Stimulated activated CD8-positive, alpha-beta memory T cell treated with anti-CD3 and anti-CD28 coated beads, Interleukin-15, amount 100 ng/mL, for 4 hours (primary cell): ENCODE measurements at places on chromosomes 11 and 22.

DNA sequence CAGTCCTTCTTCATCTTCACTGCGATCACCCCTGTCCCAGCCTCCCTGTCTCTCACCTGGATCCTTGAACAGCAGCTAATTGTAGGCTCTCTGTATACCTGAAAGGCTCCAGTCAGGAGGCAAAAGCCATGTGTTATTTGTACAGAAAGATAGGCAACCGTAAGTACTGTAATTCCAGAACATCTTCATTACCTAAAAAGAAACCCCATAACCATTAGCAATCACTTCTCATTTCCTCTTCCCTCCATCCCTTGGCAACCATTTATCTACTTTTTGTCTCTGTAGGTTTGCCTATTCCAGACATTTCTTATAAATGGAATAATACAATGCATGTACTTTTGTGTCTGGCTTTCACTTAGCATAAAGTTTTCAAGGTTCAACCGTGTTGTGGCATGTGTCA lies 17.8 kb downstream of the NAGA start:
- DNase-seq, result no peak

DNA sequence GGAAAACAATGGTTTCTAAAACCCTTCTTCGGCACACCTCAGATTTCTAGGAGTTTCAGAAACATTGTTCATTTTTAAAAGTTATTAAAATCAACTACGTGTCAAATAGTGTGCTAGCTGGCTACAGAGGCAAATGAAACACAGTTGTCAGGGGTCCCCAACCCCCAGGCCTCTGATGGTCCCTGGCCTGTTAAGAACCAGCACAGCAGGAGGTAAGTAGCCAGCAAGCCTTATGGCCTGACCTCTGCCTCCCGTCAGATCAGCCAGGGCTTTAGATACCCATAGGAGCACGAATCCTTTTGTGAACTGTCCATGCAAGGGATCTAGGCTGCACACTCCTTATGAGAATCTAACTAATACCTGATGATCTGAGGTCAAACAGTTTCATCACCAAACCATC lies 648.2 kb downstream of the FAM181B start:
- no peak for DNase-seq

DNA sequence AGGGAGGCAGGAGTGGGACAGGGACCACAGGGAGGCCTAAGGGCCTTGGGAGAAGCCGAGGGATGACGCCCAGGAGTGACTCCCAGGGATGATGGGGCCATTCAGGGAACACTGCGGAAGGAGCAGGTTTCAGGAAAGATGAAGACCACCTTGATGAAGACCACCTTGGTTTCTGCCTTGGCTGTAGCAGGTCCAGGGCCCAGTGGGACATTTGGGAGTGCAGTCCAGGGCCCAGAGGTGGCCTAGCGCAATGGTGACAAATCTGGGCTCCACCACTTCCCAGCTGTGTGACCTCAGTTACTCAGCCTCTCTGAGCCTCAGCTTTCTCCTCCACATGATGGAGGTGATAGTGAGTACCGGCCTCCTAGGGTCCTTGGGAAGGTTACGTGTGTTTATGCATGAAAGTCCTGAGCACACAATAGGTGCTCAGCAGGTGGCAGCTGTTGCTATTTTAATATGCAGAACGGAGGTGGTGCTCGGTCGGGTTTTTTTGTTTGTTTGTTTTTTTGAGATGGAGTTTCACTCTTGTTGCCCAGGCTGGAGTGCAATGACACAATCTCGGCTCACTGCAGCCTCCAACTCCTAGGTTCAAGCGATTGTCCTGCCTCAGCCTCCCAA lies 770 bp downstream of the TSGA10IP start:
- DNase-seq, result no peak

DNA sequence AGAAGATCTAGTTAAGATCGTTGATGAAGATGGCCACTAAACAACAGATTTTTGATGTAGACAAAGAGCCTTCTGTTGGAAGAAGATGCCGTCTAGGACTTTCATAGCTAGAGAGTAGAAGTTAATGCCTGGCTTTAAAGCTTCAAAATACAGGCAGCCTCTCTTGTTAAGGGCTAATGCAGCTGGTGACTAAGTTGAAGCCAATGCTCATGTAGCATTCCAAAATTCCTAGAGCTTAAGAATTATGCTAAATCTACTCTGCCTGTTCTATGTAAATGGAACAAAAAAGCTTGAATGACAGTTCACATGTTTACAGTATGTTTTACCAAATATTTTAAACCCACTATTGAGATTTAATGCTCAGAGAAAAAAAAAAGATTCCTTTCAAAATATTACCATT lies 492.6 kb downstream of the CNTN5 start:
- no peak for DNase-seq

GRCh38 chr22:26974914-26975803 lies 317.8 kb downstream of the MIAT start:
- DNase-seq, result no peak

DNA sequence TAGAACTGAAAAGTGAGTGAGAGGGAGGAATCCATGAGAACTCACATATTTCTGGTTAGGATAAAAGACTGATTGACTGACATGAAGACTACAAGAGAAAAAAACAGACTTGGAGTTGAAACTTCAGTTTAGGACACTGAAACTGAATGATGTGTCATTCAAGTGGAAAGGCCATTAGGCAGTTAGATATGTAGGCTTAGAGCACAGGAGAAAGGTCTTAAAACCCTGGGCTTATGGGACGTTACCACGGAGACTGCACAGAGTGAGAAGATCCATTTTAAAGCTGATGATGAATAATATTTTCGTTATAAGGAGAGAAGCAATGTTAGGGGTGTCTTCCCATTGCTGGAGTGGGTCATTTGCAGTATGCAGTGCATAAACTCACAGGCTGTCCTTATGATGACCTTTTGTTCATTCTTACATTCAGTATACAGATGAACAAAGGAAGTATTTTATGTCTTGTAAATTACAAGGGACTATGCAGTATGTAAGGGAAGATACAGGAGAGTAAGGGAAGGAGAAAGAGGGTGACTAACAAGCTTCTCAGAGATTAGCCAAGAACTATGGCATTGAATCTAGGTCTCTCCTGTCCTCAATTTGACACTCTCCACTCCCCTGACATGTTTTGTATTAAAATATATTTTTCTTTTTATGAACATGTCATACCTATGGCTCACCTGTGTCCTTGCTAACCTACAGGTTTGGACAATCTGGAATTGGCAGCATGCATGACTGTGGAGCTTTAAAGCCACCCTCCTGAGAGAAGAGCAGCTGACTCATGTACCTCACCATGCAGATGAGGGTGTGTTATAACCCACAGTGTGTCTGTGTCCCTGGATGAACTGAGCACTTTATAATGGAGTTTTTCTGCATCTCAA lies 63.7 kb downstream of the MAML2 start:
- DNase-seq, result no peak

DNA sequence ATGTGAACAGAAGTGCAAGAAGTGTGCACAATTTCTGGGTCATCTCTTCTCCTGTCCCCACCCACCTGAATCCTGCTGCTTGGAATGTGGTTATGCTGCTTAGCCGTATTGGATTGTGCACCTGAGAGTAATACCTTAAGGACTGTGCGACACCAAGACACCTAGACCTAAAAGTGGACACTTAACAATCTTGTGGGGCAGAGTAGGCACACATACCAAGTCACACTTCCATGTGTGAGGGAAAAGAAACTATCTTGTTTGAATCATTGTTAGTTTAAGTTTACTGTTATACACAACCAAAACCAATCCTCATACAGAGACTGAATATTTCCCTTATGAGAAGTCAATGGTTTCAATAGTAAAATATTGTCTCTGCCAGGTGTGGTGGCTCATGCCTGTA lies 93.7 kb downstream of the CCDC83 start:
- DNase-seq, result no peak

DNA sequence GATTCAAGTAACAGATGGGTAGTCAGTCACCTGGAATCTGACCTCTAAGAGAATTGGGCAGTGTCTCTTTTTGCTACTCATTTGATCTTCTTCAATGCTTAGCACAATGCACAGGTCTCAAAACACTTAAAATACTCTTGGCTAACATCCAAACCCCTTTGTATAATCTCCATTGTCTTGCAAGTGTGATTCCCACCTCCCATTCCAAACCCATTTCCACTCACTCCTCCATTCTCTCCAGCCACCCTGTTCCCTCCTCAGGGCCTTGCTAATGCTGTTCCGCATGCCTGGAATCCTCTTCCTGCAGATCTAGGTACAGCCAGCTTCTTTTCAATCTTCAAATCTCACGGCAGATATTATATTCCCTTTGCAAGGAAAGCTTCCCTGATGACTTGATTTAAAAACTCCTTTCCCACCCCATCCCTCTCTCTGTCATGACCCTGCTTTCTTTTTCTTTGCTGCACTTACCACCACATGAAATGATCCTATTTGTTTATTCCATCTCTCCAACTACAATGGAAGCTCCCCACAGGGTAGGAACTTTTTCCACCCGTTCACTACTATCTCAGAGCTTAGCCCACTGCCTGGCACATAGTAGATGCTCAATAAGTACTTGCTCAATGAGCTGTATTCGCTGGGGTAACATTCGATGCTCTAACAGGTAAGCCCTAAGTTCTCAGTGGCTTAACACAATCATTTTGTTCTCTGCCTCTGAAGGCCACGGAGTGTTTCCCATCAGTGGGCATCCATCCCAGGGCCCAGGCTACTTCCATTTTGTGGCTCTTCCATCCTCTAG lies 121.7 kb downstream of the MN1 start:
- no peak for DNase-seq

GRCh38 chr11:74023276-74023675 lies 14.4 kb upstream of the UCP3 start:
- DNase-seq, result no peak

GRCh38 chr22:47027766-47028165 lies 265.3 kb downstream of the TBC1D22A start:
- DNase-seq, result no peak

GRCh38 chr11:45933846-45934579 lies 11.6 kb downstream of the LARGE2 start:
- DNase-seq, result no peak

- no peak for DNase-seq
Observed at GRCh38 chr11:12556155-12556554, 118.1 kb upstream of the TEAD1 start.

- DNase-seq, result no peak
Observed at GRCh38 chr11:77198440-77198849, 70.4 kb downstream of the MYO7A start.

DNA sequence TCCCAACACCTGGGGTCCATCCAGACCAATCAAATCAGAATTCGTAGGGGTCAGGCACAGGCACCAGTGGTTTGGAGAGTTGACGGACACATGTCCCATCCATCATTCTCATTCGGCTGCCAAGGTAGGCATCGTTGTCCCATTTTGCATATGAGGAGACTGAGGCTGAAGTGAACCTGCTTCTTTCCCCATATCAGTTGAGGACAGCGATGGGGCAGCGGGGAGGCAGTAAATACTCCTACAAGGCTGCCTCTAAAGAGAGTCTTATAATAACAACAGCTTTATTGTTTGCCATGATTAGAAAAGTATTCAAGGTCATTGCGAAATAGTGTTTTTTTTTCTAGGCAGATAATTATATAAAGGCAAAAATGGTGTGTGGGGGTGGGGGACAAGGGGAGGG lies 1.6 kb upstream of the BEST1 start:
- DNase-seq, result no peak

GRCh38 chr11:11022125-11022730 lies 164.4 kb upstream of the ZBED5 start:
- no peak for DNase-seq

- DNase-seq, result no peak
Observed at GRCh38 chr11:125091247-125091876, 20.1 kb downstream of the TMEM218 start.

GRCh38 chr11:83970061-83970671 lies 684.0 kb upstream of the CCDC90B start:
- no peak for DNase-seq

DNA sequence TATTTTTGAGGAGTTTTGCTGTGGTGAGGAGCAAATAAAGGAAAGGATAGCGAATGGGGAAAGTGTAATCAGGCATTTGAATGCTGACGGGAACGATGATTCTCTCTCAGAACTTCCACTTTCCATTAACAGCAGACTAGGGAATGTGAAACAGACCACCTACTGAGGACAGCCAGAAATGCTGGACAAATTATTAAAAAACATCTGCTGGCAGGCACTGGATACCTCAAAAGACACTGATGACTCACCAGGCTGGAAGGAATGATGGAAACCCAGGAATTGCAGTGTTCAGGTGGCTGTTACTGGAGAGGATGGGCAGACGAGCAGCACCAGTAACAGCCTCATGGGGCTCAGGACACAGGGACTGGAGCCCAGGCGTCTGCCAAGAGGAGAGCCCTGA lies 33.4 kb downstream of the PLA2G6 start:
- no peak for DNase-seq

- no peak for DNase-seq
Observed at GRCh38 chr11:71933141-71933933, 4.5 kb downstream of the RNF121 start.

DNA sequence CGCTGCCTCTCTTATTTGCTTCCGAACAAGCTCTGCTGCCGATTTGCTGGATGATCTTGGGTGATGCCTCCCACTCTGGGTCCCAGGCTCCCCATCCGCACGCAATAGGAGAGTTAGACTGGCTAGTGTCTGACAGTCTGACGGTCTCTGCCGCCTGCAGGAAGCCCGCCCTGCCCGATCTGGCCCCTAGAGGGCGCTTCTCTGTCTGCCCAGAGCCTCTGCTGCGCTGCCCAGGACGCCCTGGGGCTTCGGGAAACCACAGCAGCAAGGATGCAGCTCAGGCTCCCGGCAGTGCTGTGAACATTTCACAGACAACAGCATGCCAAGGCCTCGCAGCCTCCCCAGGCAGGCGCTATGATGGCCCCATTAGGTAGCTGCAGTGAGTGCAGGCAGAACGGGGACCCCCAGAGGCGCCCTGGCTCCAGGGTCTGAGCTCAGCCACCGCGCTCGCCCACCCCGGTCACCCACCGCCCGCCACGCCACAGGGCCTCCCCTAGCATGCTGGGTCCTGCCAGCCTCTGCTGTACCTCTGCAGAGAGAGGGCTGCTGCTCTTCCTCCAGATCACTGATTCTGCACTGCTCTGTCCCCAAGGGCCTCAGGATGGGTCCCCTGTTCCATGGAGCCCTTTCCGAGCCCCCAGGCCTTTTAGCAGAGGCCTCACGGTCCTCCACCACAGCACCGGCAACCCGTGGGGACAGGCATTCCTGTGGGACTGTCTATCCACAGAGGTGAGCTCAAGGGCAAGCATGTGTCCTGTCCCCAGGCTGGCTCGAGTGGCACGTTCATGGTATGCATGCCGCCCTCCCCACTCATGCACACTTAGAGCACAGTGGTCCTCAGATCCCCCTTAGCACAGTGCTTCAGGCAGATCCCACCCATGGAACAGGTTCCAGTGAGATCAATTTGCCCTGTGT lies 4.3 kb upstream of the BAIAP2L2 start:
- peak; percentile 29 for DNase-seq

GRCh38 chr11:121543836-121544380 lies 91.1 kb upstream of the SORL1-AS1 start:
- DNase-seq, result no peak

GRCh38 chr22:31282748-31283468 lies 9.4 kb downstream of the PIK3IP1 start:
- no peak for DNase-seq

- DNase-seq, result no peak
Observed at GRCh38 chr11:13784855-13785254, 116.4 kb downstream of the FAR1 start.

- no peak for DNase-seq
Observed at GRCh38 chr22:23213581-23214334, 33.4 kb downstream of the BCR start.

- no peak for DNase-seq
Observed at GRCh38 chr22:33867118-33867866, 53.0 kb downstream of the LARGE1 start.

GRCh38 chr11:118245936-118246562 lies 6.1 kb downstream of the MPZL3 start:
- DNase-seq, result no peak

- DNase-seq, result no peak
Observed at GRCh38 chr11:120029321-120029720, 108.6 kb downstream of the TRIM29 start.
